Hematopoietic multipotent progenitor cell treated with erythropoietin and hydrocortisone succinate and interleukin-3 and kit ligand, for 17 days (in vitro differentiated cells): ENCODE measurements at places on chromosomes 7 and 10.

DNA sequence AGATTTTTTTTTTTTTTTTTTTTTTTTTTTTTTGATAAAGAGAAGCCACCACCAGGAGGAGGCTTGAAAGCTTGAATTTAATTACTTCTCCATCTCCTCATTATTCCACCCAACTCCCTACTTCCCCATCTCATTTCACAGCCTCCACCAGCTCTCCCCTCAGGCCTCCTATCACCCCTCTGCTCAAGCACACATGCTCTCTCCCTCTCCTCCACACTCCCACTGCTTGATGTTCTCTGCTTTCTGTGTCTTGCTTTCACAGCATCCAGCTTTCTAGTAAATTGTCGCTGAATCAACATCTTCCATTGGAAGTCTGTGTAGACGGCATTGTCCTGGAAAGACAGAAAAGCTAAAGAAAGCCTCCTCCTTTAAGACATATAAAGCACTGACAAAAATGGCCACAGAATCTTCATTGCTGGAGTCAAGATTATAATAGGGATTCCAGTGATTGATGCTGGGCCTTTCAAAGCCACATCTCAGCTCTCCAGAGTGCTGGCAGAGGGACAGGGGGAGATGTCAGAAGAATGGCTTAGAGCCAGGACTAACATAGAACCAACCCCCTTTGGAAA lies 58.3 kb downstream of the DOCK4 start:
- DNase-seq = no peak

DNA sequence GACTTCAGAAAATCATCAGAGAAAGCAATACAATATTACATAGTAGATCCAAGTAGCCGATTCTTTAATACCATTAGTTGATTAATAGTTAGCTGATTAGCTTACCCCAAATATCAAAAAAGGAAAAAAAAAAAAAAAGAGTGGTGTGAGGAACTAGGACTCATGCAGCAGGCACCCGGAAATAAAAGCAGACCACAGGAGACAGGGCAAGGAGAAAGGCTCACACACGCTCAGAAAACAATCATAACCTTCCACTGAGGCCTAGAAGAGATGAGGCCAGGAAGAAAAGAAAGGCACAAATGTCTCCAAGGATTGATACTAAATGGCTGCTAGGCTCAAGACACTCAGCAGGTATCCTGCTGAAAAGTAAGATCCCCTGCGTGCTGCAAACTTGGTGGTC lies 25.9 kb downstream of the TRDMT1 start:
- no peak for DNase-seq

- no peak for DNase-seq
Measured at GRCh38 chr10:104957178-104957841, 316.2 kb downstream of the SORCS3 start.

GRCh38 chr10:118475214-118475613 lies 120.2 kb downstream of the PRLHR start:
- DNase-seq = no peak

DNA sequence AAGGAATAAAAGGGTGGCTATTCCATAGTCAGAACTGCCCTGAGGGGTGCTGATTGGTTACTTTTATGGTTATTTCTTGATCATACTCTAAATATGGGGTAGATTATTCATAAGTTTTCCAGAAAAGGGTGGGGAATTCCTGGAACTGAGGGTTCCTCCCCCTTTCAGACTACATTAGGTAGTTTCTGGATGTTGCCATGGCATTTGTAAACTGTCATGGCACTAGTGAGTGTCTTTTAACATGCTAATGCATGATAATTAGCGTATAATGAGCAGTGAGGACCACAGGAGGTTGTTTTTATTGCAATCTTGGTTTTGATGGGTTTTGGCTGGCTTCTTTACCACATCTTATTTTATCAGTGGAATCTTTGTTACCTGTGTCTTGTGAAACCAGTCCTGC lies 26.5 kb upstream of the POT1 start:
- no peak for DNase-seq
